ENCODE measurements at places on chromosomes 4 and X. TPM values are rescaled to one million over a fixed set of nuclear protein-coding genes. Genes with fewer than 3 reads are reported as not detected.
A peak's percentile ranks its signal among the peaks of the same experiment; 100 is the strongest.

DNA sequence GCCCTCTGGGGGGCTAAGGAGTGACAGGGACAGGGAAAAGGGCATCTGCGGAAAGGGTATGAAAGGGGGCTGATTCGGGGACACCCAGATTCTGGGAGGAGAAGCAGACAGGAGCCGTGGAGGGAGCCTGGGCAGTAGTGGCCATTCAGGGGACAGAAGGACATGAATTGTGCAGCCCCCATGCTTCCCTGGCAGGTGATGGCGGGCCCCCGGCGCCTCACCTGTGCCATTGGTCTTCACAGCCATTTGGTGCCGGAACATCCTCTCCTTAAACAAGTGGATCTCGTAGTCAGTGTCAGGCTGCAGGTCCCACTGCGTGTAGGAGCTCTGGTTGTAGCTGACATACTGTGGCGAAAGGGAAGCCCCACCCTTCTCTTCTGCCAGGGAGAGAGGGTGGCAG, 21.9 kb downstream of the L1CAM start:
- DNase-seq = no peak

DNA sequence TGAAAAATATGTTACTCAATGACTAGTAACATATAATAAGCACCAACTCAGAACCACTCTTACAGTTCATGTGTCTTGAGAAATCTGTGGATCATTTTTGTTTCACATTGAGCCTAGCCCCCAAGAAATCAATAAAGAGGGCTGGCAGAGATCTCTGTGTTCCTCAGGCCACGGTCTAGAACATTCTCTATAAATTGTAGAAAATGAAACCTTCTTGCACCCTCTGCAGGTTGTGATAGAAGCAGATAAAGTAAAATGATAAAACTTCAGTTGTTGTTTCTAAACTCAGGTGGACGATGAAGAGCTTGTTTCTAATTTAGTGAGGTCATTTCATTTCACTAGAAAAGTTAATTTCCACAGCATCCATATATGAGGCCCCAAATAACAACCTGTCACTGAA, 182.7 kb downstream of the KIT start:
- no peak for DNase-seq

GRCh38 chrX:8413279-8413678, 51.4 kb upstream of the VCX3B start:
- no peak for DNase-seq

GRCh38 chr4:99208719-99209075, 10.3 kb downstream of the ADH6 start:
- no peak for DNase-seq

SLC2A9 gene
- total RNA-seq = 0.71 TPM

- DNase-seq = no peak
Observed at GRCh38 chr4:56330691-56331090, 56.6 kb downstream of the AASDH start.

IL2RG gene
- 1.2 TPM for total RNA-seq

RTL5 gene
- 2.2 TPM for total RNA-seq

- DNase-seq = no peak
Observed at GRCh38 chr4:55866973-55867574, 13.6 kb downstream of the EXOC1 start.

DNA sequence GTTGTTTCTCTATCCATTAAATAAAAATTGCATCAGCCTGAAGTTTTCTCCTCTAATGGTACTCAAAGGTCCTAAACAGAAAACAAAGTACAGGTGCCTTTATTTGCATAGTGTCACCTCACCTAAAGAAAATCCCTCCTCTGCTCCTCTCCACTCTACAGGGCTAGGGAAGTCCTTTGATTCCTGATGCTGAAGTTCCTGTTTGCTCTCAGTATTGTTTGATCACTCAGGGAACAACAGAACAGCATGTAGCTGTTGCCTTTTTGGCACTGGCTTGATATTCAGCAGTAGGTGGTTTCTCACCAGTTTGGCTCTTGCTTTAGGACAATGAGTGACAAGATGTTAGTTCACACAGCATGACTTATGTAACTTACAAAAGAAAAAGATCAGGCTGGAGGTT, 156.2 kb upstream of the SLC7A11 start:
- no peak for DNase-seq

DNA sequence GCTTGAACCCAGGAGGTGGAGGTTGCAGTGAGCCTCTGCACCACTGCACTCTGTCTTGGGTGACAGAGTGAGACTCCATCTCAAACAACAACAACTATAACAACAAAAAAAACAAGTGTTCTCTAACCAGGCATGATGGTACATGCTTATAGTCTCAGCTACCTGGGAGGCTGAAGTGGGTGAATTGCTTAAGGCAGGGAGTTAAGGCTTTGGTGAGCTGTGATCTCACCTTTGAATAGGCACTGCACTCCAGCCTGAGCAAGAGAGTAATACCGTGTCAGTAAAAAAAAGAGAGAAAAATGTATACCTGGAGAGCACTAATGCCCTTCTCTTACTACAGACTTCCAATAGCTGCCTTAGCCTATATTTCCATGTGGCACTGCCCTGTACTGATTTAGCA, 18.9 kb upstream of the USP9X start:
- no peak for DNase-seq

GABRQ gene
- total RNA-seq = not detected

GRCh38 chrX:129686422-129686948, 31.7 kb upstream of the APLN start:
- peak; percentile 21 for DNase-seq

Measured in psoas muscle (tissue), 8 donors.